Thymus (tissue), 14 donors: ENCODE measurements at places on chromosomes 13 and 19.

DNA sequence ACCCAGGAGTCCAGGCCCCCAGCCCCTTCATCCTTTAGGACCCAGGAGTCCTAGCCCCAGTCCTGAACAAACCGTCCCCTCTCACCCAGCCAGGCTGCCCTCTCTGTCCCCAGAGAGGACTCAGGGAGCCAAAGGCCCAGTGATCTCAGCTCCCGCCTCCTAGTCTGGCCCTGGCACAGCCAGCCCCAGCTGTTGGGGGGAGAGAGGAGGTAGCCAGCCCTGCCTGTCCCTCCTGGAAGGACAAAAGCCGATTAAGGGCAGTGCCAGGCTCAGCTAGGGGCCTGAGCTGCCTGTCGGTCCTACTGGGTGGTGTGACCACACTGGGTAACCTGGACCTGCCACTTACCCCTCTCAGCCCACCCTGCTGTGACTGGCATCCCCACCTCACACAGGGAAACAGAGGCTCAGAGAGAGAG lies 14.5 kb downstream of the LIPE start:
- no peak for DNase-seq

- no peak for DNase-seq
These were observed 661.2 kb downstream of the TBC1D4 start for GRCh38 chr13:74820809-74821208.

DNA sequence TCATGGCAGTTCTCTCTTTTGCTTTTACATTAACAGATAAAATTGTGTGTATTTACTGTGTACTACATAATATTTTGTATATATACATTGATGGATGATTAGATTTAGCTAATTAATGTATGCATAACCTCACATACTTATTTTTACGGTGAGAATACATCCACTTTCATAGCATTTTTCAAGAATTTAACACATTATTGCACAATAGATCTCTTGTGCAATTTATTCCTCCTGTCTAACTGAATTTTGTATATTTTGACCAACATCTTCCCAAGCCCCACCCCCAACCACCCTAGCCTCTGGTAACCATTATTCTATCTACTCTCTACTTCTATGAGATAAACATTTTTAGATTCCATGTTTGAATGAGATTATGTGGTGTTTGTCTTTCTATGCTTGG lies 194.7 kb downstream of the RBM26 start:
- DNase-seq, result no peak

- no peak for DNase-seq
These were observed 27.2 kb upstream of the CALM3 start for GRCh38 chr19:46573679-46574498.

GRCh38 chr19:13064092-13064489 lies 38.6 kb downstream of the LYL1 start:
- no peak for DNase-seq
